ENCODE measurements at places on chromosomes 2 and 18. TPM values are rescaled to one million over a fixed set of nuclear protein-coding genes. Genes with fewer than 3 reads are reported as not detected.

Gene GCG
- not detected for total RNA-seq

Gene LOXL3
- 7.0 TPM for total RNA-seq

Gene ABCB11
- total RNA-seq = 2.6 TPM

Gene ACOXL
- 0.18 TPM for total RNA-seq

Gene MC2R
- not detected for total RNA-seq

Gene SCN3A
- total RNA-seq = 139 TPM

Gene WBP1
- total RNA-seq = 27.3 TPM

Gene PPIL3
- 55.8 TPM for total RNA-seq

Gene LCT
- 0.09 TPM for total RNA-seq

Gene SLC9A4
- not detected for total RNA-seq

Gene GALNT5
- total RNA-seq = 0.45 TPM

Gene DNAH7
- total RNA-seq = 12.1 TPM

Gene SCTR
- total RNA-seq = 0.18 TPM

- no peak for DNase-seq
These were observed 19.1 kb downstream of the LDLRAD4 start for GRCh38 chr18:13237641-13238040.

- no peak for DNase-seq
These were observed 451.5 kb downstream of the EPHA4 start for GRCh38 chr2:221120643-221121042.

GRCh38 chr18:50665519-50665918 is 105.6 kb downstream of the MAPK4 start:
- DNase-seq = peak; percentile 68

DNA sequence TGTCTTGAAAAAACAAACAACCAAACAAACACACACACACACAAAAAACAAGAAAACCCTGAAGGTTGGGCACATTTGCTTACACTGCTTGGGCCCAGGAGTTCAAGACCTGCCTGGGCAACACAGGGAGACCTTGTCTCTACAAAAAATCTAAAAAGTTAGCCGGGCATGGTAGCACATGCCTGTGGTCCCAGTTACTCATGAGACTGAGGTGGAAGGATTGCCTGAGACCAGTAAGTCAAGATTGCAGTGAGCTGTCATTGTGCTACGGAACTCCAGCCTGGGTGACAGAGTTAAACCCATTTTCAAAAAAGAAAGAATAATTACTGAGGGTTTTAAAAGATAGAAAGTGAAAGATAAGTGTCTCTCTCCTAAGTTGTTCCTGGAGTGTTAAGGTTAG is 103.4 kb downstream of the MBD5 start:
- DNase-seq = no peak

GRCh38 chr2:74831693-74832530 is 2.0 kb upstream of the HK2 start:
- DNase-seq = no peak

- no peak for DNase-seq
These were observed 23.0 kb downstream of the CYTIP start for GRCh38 chr2:157420771-157421323.

GRCh38 chr18:59323931-59324622 is 5.6 kb upstream of the CPLX4 start:
- DNase-seq = no peak

DNA sequence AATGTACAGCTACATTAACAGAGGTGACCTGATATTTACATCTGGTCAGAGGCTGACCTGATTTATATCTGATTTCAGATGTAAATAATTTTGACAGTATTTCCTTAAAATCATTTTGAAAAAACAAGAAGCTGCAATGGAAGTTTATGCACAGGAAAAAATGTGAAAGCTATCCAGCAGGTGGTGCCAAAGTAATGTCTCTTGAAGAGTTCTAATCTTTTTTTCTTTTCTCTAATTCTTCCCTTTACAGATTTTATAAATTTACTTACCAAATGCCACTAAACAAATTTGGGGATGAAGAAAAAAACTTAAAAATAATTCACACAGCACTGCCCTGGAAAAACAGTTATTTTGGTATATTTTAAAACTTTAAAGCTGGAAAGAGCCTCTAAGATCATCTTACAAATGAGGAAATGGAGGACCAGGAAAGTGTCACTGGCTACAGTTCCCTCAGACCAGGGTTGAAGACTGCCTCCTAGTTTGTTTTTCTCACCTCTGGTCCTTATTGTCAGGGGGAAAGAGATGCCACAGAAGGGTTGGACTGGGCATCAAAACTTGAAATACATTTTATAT is 16.4 kb upstream of the FBLN7 start:
- DNase-seq = peak; percentile 31

- DNase-seq = no peak
These were observed 43.6 kb downstream of the SPRED2 start for GRCh38 chr2:65388596-65389390.

- no peak for DNase-seq
These were observed 18.0 kb downstream of the MBP start for GRCh38 chr18:77114415-77115191.

DNA sequence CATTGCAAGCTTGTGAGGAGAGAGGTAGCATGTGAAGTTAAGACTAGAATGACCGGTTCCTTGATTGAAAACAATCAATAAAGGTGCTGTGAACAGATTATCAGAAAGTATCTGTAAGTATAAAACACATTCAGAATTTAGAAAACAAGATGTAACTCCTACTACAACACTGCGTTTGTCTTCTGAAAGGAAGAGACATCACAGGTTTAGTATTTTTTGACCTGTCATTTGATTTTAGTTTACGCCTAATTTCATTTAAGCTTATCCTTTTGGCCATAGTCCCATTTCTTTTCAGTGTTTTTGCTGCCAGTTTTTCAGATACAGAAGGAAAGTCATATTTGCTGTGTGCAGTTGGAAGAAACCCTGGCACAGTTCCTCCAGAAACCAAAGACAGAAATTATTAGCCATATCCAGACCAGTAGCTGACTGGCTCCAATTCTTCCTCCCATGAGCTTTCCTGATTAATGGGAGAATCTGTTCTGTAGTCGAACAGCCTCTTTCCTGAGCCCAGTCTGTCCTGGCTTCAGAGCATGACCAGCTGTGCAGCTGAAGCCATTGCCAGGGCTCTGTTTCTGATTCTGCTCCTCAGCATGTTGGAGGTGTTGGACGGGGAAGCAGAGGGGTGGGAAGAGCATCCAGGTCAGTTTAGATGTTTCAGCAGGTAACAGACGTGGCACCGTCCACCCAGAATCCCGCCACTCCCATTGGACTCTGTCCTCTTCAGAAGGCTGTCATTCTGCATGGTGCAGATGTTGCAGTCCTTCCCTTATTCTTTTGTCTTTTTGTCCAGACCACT is 61.0 kb downstream of the CRIM1 start:
- DNase-seq = peak; percentile 35

GRCh38 chr18:55385770-55386169 is 202.2 kb downstream of the TCF4 start:
- DNase-seq = no peak

DNA sequence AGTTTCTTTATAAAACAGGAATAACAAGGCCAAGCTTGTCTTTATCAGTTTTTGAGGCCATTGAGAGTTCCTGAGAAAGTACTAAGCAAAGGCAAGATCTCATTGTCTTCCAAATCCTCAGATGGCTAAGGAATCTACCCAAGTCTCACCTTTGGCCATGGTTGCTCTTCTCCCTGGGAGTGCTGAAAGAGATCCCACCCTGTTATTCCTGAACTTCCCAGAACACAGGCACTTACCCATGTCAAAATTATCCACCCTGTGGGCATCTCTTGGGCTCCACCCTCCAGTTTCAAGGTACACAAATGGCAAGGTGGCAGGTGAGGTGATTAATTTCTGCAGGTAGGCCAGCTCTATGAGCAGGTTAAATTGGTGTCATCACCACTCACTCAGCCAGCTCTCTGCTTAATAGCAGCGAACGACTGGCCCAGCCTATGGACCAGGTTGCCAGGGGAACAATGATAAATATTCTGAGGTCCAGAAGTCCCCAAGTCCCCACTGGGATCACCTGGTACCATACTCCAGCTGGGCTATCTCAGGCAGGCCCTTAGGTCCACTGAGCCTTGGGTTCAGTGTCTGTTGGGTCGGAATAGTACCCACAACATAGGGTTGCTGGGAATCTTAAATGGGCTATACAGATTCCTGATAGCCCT is 2.3 kb upstream of the SPRED2 start:
- no peak for DNase-seq

DNA sequence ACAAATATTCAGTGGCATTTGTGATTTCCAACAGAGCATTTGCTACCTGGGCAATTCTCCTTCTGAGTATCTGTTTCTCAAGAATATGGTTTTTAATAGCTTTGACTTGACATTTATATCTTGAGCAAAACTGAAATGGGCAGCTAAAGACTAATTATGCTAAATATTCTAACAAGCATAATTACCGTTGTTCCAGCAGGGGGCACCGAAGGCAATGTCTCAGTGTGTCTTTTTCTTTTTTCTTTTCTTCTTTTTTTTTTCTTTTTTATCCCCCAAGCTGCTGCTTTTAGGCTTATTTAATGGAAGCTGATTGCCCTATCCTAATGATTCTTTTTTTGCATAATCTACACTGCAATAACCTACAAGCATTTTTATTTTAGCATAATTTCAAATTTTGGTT is 138.9 kb upstream of the NABP1 start:
- DNase-seq = no peak

DNA sequence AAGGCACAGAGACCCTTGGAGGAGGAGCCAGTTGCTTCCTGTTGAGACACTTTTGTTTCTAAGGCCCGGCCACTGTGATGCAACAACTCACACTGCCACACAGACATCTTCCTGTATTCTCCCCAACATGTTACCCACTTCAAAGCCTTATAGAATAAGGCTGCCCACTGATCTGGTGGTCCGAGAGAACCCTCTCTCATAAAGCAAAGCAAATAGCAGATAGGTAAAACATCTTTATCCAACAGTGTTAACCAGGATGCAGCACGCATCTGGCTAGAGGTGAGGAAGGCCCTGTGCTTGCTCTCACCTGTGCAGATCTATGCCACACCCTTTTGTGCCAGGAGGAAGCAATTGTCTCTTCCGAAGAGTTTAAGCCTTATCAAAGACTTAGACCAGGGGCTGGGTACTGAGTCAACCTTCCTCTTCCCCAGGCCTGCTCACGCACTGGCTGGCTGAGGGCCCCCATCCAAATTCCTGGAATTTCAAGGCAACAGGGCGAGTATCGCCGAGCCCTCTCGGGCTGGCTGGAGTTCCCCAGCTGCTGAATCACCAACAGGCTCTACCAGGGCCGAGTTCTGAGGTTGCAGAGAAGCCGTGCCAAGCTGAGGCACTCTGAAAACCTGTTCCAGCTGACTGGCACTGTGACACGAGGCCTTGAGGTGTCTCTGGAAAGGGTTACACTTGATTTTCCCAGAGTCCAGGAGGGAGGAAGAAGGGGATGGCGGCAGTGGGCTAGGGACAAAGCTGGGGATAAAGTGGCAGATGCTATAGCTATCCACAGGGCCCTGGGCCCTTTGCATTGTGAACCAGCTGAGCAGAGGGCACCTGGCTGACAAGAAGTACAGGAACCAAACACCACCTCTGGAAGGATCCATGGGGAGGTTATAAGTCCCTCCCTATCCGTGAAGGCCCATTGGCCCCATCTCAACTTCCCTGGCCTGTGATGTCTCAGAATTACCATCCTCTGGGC is 29.3 kb downstream of the TGFA start:
- DNase-seq = no peak

GRCh38 chr2:218370410-218371063 is 11.5 kb upstream of the SLC11A1 start:
- DNase-seq = no peak

GRCh38 chr2:41736105-41736567 is 311.7 kb upstream of the PKDCC start:
- DNase-seq = no peak

DNA sequence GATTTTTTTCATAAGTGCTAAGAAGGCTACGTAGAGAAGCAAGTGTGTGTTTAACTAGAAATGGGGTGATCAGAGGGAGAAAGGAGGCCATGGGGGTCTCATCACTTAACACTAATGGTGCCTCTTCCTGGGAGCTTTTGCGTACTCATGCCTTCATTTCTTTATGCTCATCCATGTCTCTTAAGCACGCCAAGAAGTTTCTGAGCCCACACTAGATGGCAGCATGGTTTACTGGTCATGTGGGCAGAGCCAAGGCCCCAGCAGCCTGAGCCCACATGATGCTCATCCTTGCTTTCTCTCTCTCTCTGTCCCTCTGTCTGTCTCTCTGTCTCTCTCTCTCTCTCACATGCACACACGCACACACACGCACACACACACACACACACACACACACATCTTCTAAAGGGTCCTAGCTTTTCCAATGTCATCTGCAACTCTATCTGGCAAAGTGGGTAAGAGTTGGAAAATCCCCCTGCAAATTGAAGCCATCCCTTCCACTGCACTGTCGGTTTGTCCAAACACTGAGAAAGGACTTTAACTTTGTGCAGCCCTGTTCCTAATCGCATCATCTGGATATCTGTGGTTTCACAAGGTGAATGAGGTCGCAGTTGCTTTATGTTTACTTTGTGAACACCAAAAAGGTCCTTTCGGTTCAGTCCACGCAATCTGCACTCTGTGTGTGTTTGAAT is 137.1 kb upstream of the CCDC68 start:
- peak; percentile 53 for DNase-seq

DNA sequence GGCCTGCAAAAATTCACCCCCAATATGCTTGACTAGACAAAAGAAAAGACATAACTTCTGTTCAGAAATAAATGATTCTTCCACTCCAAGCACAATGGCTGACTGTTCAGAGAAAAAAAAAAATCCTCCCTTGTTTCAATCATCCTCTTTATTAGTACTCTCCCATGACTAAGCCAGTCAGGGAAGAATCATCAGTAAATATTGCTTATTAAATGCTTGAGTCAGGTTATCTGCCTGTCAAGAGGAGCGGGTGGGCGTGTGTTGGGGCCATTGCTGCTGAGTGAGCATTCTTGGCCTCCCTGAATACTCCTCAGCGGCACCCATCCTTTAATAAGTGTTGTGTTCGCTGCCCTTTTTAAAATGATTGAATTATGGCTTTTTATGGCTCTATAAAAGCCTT is 1334.8 kb upstream of the CELF4 start:
- DNase-seq = no peak

DNA sequence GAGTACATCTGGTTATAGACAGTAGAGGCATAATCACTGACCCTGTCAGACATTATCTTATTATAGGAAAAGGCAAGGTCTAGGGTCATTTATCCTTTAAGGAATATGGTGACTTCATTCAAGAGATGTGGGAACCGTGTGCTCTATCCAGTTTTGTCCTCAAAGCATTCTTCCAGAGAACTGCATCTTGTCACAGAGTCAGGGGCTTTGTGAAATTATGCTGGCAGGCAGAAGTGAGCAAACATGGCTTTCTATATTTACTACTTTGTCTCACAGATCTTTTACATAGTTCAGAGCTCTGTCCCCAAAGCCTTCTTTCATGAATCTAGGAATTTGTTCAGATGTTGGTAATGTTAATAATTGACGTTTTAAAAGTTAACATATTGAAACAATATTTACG is 177.4 kb downstream of the ASXL3 start:
- DNase-seq = no peak

Measured in cerebellum (tissue), 4 donors.